HFFc6 (cell line): ENCODE measurements at places on chromosomes 13 and 19. TPM values are rescaled to one million over a fixed set of nuclear protein-coding genes. Genes with fewer than 3 reads are reported as not detected.

GRCh38 chr13:76885203-76886004 is 801 bp downstream of the KCTD12 start:
- peak overlapping the region; percentile 85 for H3K4me3 ChIP-seq
- H3K27me3 ChIP-seq = peaks cover 7% of the 10 kb centered on the region
- H3K27ac ChIP-seq = no peak overlapping the region; the same call in 1 of the 2 replicates
- H3K4me1 ChIP-seq = peaks cover 31% of the 10 kb centered on the region
- no peaks in the 10 kb centered on the region for H3K36me3 ChIP-seq

DNA sequence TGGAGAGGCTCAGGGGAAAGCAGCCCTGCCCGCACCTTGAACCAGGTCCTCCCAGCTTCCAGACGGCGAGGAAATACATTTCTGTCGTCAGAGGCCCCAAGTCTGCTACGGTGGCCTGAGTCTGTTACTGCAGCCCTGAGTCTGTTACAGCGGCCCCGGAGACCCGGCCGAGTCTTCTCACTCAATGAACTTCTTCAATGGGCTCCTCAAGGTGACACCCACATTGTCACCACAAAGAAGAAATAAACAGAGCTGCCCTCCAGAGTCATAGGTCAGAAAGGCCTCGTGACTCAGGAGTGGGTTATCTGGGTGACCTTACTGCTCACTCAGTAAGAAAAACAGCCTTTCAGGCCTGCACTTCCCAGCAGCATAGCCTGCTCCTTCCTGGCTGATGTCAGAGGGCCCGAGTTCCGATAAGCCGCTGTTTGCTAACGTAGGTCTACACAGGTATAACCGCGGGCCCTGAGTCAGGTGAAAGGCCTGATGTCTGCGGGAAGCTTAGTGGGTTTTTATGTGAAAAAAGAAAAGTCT is 66.9 kb upstream of the TM9SF2 start:
- H3K4me3 ChIP-seq = no peak overlapping the region
- H3K36me3 ChIP-seq = no peaks in the 10 kb centered on the region
- DNase-seq = no peak
- H3K4me1 ChIP-seq = peaks cover 31% of the 10 kb centered on the region
- H3K27me3 ChIP-seq = peaks cover 5% of the 10 kb centered on the region; the same call in 1 of the 2 replicates

DNA sequence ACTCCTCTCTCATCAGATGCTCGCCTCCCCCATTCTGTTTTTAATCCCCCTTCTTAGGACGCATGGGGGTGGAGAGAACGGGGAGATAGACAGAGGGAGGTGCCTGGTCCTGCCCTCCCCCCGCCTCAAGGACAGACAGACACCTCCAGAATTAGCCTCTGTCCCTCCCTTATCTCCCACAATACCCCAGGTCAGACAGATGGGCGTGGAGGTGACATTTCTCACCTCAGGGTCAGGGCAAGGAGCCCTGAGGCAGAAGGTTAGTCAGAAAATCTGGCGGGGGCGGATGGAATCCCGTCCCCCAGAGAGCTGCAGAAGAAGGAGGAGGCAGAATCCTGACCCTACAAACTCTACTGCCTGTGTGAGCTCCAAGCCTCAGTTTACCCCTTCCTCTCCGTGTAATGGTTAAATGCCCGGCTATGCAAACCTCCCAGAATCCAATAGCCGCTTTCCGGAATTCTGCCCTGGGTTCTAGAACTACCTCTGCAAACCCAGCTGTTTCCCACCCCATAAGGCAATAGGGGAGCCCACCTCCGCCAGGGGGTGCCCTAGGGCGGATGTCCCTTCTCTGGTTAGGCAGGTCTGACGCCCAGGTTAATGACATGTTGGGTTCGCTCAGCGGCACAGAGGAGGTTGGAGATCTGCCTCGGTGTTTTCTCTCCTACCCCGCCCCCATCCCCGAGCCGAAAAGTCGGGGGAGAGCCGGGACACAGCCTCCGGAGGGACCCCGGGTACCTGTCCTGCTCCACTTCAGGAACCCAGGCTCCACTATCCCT is 900 bp downstream of the PPP1R13L start:
- H3K4me1 ChIP-seq = peaks cover 60% of the 10 kb centered on the region
- peaks cover 11% of the 10 kb centered on the region for H3K36me3 ChIP-seq
- DNase-seq = no peak
- H3K4me3 ChIP-seq = peak overlapping the region; percentile 97
- peak overlapping the region; percentile 97 for H3K27ac ChIP-seq

- H3K4me3 ChIP-seq = no peak overlapping the region
- DNase-seq = no peak
Observed at GRCh38 chr13:48159826-48160225, 64.9 kb upstream of the MED4 start.

DNA sequence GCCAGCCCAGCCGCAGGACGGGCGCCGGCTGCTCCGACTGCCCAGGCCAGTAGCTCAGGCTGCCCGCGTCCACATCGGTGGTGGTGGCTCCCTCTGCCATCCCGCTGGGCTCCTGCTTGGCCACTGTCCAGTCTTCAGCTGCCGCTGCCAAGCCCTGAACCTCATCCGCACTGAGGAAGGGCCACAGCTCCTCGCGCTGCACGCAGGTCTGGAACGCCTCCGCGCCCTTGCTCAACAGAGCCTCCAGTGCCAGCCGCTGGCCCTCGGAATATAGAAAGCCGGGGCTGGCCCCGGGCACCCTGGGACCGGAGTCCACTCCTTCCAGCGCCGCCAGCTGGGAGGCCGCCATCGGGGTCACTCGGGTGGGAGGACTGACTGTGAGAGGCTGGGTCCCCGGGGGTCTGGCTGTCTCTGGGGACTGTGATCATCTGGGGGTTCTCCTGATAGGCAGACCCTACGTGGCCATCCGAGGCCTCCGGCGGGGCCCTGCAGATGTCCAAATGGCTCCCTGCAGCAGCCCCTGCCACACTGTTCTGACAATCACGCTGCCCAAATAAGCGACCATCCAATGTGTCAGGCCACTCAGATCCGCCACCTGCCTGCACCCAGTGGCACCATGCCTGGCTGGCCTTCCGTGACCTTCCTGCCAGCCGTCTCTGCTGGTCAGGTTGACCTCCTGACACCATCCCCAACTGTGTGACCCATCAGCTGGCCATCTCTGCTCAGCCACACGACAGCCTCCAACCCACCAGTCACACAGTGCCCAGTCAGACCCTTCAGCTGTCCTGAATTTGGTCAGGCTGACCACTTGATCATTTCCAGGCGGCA is 1.6 kb downstream of the FAM83E start:
- DNase-seq = peak; percentile 23
- peaks cover 16% of the 10 kb centered on the region; the same call in 1 of the 2 replicates for H3K4me1 ChIP-seq
- H3K27me3 ChIP-seq = peaks cover 17% of the 10 kb centered on the region
- H3K27ac ChIP-seq = peak overlapping the region; percentile 43; the same call in 1 of the 2 replicates
- peak overlapping the region; percentile 6; the same call in 1 of the 2 replicates for H3K4me3 ChIP-seq

DNA sequence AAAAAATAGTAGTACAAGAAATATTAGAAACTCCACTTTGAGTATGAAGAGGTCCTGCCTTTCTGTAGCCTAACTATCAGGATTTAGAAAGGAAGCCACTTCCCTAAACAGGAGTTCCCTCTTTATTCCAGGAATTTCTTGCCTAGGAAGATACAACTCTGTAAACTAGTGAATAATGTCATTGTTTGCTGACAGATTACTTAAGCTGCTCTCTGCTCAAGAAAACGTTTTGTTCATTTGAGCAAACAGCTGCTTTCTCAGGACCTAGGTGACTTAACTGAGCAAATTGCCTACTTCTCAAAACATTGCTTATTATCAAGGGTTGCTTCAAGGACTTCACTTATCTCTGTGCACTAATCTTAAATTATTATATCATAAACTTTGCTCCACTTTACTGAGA is 1419.4 kb upstream of the SLC10A2 start:
- H3K4me3 ChIP-seq = no peak overlapping the region
- H3K27ac ChIP-seq = no peak overlapping the region
- H3K4me1 ChIP-seq = no peaks in the 10 kb centered on the region
- no peak for DNase-seq

DNA sequence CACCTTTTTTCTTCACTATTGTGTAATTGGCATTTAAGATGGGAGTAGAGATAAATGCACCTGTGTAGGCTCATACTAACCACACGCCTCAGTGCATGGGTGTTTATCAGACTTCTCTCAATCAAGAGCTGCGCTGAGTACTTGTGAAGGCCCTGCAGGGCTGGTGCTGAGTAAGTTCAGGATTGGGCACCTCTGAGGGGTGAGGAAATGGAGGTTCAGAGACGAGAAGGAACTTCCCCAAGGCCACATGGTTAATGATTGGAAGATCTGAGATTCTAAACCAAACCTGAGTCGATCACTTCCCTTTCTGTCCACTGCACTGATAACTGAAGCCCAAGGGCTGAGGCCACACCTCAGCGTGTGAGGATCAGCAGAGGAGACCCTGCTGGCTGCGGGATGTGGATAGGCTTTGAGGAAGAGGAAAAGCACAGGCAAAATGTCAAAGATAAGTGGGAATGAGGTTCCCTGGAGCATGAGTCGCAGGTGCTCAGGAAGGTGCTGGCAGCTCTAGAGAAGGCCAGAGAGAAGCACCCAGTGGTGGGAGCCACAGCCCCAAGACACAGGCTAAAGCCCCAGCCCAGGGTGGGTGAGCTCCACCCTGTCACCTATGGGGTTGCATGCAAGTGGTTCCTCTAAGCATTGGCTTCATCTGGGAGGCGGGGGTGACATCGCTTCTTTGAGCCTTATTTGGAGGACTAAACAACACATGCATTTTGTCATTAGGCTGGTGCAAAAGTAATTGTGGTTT is 32.3 kb upstream of the GJB6 start:
- no peak overlapping the region for H3K4me3 ChIP-seq
- H3K36me3 ChIP-seq = no peaks in the 10 kb centered on the region
- H3K4me1 ChIP-seq = no peaks in the 10 kb centered on the region
- no peak for DNase-seq
- H3K27me3 ChIP-seq = peaks cover 25% of the 10 kb centered on the region

DNA sequence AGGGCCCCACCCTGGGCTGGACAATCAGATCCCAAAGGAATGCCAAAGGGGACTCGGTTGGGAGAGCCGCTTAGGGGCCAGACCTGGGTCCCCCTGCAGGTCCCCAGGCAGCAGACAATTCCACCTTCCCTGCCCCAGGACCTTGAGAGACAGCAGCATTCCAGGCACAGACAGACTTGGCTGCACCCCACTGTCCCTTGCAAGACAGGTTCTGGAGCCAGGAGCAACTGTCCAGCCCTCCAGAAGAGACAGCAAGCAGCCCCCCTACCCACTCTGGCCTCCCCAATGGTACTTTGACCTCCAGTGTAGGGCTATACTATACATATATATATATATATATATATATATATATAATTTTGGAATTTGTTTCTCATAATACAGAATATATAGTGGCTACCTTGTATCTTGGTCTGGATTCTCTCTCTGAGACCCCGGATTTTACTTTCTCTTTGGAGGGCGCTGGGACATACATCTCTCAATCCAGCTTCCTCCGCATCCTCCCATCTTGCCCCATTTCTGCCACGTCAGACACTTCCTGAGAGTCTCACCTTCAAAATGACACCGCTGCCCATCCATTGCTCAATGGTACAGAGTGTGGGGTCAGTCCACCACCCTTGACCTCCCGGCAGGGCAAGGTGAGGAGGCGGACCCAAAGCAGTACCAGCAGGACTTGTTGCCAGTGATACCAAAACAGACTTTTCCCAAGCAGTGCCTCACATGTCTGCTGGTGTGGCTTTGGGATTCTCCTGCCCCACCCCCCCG is 12.7 kb downstream of the SMIM24 start:
- no peak for DNase-seq
- H3K27me3 ChIP-seq = peaks cover 32% of the 10 kb centered on the region
- peaks cover 19% of the 10 kb centered on the region for H3K36me3 ChIP-seq
- H3K4me3 ChIP-seq = no peak overlapping the region
- no peak overlapping the region for H3K27ac ChIP-seq

DNA sequence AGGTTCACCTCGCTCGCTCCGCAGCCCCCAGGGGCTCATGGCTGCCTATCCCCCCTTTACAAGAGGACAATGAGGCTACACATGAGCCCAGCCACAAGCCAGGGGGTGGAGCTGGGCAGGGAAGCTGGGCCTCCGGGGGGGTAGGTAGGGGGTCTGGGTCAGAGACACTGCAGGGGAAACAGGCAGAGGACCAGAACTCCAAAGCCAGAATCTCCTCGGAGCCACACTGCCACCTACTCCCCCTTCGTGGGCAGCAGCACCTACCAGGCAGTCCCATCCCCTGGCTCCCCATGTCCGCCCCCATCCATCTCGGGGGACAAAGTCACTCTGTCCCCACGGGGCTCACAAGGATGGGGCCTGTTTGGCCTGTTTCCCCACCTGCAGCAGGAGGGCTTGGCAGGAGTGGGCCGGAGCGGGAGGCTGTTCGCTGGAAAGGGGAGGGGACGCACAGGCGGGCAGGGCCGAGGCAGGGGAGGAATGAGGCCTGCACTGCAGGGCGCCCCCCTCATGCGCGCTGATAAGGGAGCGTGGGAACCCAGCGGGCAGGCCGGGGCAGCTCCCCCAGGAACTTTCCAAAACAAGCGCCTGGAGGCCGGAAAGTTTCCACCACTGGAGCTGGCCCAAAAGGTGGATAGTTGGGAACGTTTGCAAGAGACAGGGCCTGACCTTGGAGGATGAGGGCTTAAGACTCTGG is 545 bp upstream of the ISYNA1 start:
- peaks cover 24% of the 10 kb centered on the region for H3K27me3 ChIP-seq
- H3K4me1 ChIP-seq = peaks cover 25% of the 10 kb centered on the region
- no peak for DNase-seq
- peaks cover 24% of the 10 kb centered on the region for H3K36me3 ChIP-seq
- H3K4me3 ChIP-seq = no peak overlapping the region

DNA sequence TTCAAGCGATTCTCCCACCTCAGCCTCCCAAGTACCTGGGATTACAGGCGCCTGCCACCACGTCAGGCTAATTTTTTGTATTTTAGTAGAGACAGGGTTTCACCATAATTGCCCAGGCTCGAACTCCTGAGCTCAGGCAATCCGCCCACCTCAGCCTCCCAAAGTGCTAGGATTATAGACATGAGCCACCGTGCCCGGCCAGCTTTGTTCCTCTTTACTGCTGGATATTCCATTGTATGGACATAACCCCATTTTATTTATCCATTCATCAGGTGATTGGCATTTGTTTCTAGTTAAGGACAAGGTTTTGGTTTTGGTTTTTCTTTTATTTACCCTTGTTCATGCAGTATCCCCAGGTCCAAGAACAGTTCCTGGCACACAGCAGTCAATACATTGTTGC is 4.1 kb upstream of the RPS9 start:
- no peak overlapping the region for H3K4me3 ChIP-seq
- no peak for DNase-seq
- peaks cover 24% of the 10 kb centered on the region for H3K4me1 ChIP-seq

DNA sequence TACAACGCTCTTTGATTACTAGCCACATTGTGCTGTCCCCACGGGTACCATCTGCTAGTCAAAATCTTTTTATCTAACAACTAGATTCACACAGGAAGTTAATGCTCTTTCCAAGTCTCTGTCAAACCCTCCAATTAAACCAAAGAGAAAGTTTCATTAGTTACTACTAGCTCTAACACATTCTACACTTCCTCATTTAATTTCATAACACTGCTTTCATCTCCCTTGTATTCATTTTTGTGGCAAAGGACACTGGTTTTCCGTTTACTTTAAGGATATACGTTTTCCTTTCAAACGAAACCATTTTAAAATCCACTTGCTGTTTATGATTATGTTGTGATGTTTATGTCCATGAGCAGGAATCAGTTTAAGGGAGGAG is 5.3 kb downstream of the DYRK1B start:
- DNase-seq = no peak
- H3K36me3 ChIP-seq = peaks cover 35% of the 10 kb centered on the region
- H3K4me3 ChIP-seq = no peak overlapping the region
- peaks cover 19% of the 10 kb centered on the region for H3K4me1 ChIP-seq

Gene SIGLEC12
- total RNA-seq = not detected in 3 replicates

Gene KLF2
- total RNA-seq = 24.9 to 35.4 TPM (median 32.3 TPM) in 3 replicates

Gene PCDH17
- total RNA-seq = 0.03 TPM in 1 of 3 replicates, not detected in the others

Gene LILRB5
- total RNA-seq = not detected in 3 replicates
